ENCODE measurements at places on chromosomes 7 and 10. TPM values are rescaled to one million over a fixed set of nuclear protein-coding genes. Genes with fewer than 3 reads are reported as not detected.

Gene HTR5A
- total RNA-seq: not detected

Gene SEMA3D
- 17.9 TPM for total RNA-seq

Gene DGKI
- 1.4 TPM for total RNA-seq

Gene GFRA1
- 0.35 TPM for total RNA-seq

Gene CRHR2
- not detected for total RNA-seq

Gene CACUL1
- total RNA-seq: 48.1 TPM

Gene CTAGE8
- total RNA-seq: not detected

Gene ASZ1
- total RNA-seq: not detected

Gene C1QL3
- not detected for total RNA-seq

Gene THNSL1
- 1.9 TPM for total RNA-seq

Gene WDR86
- 1.1 TPM for total RNA-seq

Gene SPDYE8
- not detected for total RNA-seq

Gene C10orf62
- total RNA-seq: 0.08 TPM

Gene FOXI2
- total RNA-seq: not detected

Gene WDFY4
- total RNA-seq: not detected

Gene AHR
- 31.5 TPM for total RNA-seq

Gene ZP3
- 2.2 TPM for total RNA-seq

Gene PLAC9
- total RNA-seq: 24.6 TPM

Gene MOGAT3
- not detected for total RNA-seq

Gene HOXA1
- total RNA-seq: not detected

Gene HTR7
- total RNA-seq: 0.94 TPM

Gene HMX2
- not detected for total RNA-seq

Gene LLCFC1
- not detected for total RNA-seq

Gene LIPK
- not detected for total RNA-seq

Gene TRDMT1
- total RNA-seq: 4.4 TPM

Gene DRGX
- not detected for total RNA-seq

Gene SPDYE9
- total RNA-seq: not detected

Gene YKT6
- 128 TPM for total RNA-seq

Gene ARMC3
- total RNA-seq: not detected

Gene SUN3
- not detected for total RNA-seq

Gene NXPH1
- total RNA-seq: not detected

Gene CALML3
- total RNA-seq: not detected

Gene CNTNAP2
- not detected for total RNA-seq

Gene TMEM196
- total RNA-seq: not detected

Gene SEMA3A
- total RNA-seq: 91.7 TPM

Gene SRRT
- total RNA-seq: 40.3 TPM

Gene SRGN
- total RNA-seq: 41.5 TPM

Gene H2BK1
- total RNA-seq: not detected

Gene KNDC1
- 1.6 TPM for total RNA-seq

Gene GIMAP2
- total RNA-seq: 0.60 TPM

Gene MMP21
- 0.30 TPM for total RNA-seq

Gene CRYGN
- not detected for total RNA-seq

Gene AASS
- total RNA-seq: 23.1 TPM

Gene CALML5
- not detected for total RNA-seq

Gene LRRD1
- under 0.01 TPM for total RNA-seq

Gene LRGUK
- total RNA-seq: not detected

Gene C10orf105
- total RNA-seq: under 0.01 TPM

Gene TUBAL3
- not detected for total RNA-seq

Gene CRPPA
- 1.2 TPM for total RNA-seq

Gene SLC26A4
- total RNA-seq: 0.68 TPM

Gene ANKRD1
- total RNA-seq: 1.5 TPM

Gene COPG2
- 28.7 TPM for total RNA-seq

Gene CAMK2G
- total RNA-seq: 22.4 TPM

All from smooth muscle cell of the coronary artery (primary cell).